AG08396 (cell line): ENCODE measurements at places on chromosomes 12 and 14.

- peak; percentile 84 for DNase-seq
Measured at GRCh38 chr14:100825713-100826331, at the start of gene MEG3. Gene MEG3, plus strand, starts transcription at chr14:100826118.

DNA sequence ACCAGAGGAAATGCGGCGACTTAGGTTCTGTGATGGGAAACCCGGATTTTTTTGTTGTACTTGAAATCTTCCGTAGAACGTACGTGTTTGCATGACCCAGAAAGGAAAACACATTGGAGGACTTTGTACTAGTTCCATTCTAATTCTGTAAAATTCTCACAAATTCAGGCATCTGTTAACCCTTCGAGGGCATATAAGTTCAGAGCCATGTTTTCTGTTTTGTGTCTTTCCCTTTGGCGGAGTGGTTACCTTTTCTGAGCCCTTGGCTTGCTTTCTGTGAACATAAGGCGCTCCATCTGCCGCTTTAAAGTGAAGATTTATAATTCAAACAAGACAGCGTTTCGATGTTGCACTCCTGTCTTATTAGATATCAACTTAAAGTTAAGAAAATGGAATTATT, 34.2 kb downstream of the BICD1 start:
- DNase-seq = no peak

DNA sequence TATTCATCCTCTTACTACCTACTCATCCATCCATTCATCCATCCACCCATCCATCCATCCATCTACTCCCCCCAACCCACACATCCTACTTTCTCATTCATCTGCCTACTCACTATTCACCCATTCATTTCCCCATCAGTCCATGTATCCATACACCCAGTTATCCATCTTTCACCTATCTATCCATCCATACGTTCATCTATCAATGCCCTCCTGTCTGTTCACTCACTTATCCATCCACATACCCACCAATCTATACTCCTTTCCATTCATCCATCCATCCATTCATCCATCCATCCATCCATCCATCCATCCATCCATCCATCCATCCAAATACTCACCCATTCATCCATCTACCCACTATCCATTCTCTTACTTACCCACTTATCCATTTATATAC, 117.8 kb upstream of the LHX5 start:
- DNase-seq = no peak

GRCh38 chr14:99537399-99537798, 56.2 kb downstream of the CCNK start:
- peak; percentile 86 for DNase-seq

- DNase-seq = no peak
Measured at GRCh38 chr14:65993996-65994395, 492.2 kb upstream of the CCDC196 start.

DNA sequence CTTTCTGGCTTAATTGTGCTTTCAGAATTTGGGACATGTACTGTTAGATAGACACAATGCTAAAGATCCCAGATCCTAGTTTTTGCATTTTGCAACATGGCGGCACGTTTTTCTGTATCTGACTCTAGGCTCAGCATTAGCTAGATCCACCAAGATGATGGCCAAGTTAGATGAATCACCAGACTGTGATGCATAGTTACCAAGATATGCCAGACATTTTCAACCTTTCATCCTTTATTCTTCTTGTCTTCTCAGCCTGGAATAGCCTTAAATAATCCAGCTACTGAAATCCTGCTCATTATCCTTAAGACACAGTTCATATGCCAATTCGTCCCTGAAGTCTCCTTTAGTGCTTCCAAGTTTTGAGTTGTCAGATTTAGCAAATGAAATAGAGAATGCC, 144.9 kb upstream of the CRY1 start:
- no peak for DNase-seq

GRCh38 chr14:68263563-68264259, 444.1 kb downstream of the RAD51B start:
- DNase-seq = no peak

DNA sequence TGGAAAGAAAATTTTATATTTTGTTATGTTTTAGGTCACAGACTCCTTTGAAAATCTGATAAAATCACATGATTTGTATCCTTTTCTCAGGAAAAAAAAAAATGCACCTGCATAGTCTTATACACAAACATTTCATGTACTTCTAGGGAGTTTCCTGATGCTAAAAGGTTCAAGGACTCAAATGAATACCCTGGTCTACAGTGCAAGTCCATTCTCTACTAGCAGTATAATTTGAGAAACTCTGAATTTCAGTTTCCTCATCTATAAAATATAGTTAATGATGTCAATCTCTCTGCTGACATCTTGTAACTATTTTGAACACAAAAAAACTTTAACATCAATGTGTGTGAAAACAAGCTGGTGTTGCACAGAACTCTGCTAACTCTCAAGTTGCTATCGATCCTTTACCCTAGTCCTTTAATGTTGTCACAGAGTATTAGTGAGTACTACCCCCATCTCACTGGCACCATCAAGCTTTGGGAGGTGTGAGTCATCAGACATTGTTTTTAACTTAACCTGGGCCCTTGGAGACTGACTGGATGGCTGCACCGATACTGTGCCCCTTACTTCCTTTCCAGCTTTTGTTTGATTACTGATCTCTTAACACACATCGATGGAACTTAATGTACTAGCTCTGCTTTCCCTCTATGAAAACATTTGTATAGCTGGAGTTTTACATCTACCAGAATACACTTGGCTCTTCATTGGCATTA, 251.9 kb upstream of the SOX5 start:
- DNase-seq = no peak

DNA sequence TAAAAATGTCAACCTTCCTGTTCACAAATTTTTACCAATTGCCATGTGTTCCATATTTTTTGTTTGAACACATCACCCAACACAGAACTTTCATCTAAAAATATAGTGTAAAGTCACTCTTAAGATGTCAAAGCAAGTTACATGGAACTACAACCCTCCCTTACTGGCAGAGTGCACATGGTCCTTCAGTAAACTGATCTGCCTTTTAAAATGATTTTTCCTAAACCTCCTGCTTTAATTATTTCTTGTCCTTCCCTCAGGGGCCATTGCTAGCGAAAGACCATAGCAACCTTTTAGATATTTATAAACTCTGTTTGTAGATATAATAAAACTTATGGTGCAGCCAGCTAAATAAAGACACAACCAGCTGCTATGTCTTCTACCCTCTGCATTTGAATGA, 255.2 kb upstream of the FAR2 start:
- DNase-seq = no peak

DNA sequence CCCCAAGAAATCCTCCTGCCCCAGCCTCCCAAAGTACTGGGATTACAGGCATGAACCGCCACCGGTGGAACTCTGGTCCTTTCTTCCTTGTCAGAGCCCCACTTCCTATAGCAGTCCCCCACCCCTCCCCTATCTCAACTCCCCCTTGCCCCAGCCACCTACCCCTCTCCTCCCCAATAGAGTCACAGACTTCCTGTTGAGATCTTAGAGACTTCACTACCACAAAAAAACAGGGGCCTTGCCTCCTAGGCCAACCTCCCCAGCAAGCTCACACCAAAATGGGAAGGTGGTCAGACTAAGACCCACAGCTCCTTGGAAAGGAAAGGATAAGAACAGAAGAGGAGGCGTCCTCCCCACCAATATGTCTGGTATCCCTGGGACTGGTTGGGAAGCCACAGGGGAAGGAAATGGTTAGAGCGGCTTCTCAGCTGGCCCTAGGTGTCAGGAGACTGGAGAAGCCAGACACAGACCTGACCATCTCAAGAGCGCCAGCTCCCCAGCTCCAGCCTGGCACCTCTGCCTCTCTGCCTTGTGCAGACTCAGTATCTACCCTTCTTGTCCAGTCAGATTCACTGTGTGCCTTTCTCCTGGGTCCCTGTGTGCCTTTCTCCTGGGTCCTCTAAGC, 8.5 kb downstream of the ITGB7 start:
- DNase-seq = no peak

GRCh38 chr14:37985826-37986470, 221.8 kb upstream of the SSTR1 start:
- peak; percentile 12 for DNase-seq

DNA sequence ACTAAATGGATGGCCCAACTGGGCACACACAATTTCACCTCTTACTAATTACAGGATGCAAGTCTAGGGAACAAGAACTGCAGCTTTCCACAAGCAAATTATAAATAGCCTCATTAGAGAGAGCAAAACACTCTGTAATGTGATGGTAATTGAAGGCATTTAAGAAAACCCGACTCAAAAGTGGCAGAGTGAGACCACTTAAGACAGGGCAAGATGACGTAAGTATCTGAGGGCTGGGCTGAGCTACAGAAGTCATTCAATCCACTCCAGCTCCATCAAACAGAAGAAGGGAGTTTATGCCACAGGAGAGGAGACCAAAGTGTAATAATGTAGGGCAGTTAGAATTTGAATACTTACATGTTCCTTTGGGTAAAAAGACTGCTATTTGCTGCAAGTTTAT, 90.3 kb downstream of the PRKAB1 start:
- no peak for DNase-seq

- DNase-seq = no peak
Measured at GRCh38 chr12:7787574-7788293, 1.5 kb upstream of the NANOG start.

GRCh38 chr14:100586403-100587085, 673 bp downstream of the BEGAIN start:
- no peak for DNase-seq

DNA sequence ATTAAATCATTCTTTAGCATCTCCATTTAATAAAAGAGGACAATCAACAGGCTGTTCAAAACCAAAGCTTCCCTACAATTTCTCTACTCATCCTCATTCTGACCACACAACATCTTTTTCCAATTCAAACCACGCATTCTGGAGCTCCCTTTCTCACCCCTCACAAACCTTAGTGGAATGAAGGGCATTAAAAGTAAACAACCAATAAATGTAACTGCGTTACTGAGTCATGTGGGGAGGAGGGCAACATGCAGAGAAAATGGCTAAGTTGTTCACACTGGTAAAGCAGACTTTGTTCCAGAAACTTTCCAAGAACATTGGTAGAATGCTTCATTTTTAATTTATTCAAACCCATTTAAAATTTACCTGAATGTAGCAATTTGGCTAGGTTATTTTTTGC, 19.6 kb downstream of the SOX5 start:
- DNase-seq = no peak

DNA sequence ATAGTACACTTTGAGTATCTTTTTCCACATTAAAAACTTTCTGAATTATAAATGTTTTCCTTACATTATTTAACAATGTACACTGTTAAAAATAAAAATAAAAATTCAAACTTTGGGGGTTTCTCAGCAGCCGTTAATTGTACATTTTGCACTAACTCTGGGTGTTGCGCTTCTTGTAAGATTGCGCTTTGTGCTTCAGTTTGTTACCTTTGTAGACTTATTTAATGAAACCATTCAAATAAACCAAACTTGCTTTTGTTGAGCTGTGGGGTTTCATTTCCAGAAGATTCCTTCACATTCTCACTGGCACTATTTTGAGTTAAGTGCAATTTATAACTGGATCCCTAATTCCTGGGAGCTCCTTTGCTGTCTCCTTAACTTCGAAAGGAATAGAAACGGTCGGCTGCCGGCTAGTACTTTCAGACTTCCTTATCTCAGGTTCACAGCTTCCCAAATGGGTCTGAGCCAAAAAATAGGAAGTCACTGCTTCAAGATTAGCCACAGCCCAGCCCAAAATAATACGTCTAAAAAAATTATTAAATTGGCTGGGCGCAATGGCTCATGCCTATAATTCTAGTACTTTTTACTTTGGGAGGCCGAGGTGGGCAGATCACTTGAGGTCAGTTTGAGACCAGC, 38.2 kb downstream of the RAD52 start:
- DNase-seq = no peak

DNA sequence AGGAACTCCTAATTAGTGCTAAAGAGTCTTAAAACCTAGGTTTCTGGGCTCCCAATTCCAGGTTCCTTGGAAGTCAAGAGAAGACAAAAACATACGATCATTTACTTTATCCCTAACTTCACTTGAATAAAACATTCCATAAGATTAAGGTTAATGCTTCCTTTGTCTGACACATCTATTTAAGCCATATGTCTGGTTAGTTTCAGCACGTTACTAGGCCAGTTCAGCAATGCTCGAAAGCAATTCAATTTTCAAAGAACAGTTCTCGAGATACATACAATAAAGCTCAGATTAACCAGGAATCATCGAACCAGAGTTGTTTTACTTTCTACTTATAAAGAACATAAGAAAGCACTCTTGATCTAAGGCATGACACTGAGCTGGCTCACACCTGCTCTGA, 68.0 kb upstream of the POC1B start:
- DNase-seq = no peak

GRCh38 chr12:11584221-11584855, 65.1 kb upstream of the ETV6 start:
- DNase-seq = no peak

DNA sequence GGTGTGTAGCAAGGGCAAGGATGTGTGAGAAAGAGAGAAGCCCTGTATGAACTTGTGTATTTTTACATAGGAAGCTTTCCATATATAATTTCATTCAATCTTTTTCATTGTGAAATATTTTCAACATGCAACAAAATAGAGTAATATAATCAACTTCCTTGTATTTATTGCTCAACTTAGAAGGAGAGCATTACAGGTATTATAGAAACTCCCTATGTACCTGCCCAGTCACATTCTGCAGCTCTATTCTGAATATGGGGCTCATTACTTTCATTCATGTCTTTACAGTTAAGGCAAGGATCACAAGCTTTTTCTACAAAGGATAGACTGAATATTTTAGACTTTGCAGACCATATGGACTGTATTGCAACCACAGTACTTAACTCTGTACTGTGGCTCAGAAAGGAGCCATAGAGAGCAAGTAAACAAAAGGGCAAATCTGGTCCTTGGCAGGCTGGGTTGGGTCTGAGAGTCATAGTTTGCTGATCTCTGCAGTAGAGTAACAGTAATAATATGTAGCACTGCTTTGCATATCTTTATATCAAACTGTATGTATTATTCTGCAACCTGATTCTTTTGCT, 11.3 kb downstream of the NR1H4 start:
- no peak for DNase-seq

DNA sequence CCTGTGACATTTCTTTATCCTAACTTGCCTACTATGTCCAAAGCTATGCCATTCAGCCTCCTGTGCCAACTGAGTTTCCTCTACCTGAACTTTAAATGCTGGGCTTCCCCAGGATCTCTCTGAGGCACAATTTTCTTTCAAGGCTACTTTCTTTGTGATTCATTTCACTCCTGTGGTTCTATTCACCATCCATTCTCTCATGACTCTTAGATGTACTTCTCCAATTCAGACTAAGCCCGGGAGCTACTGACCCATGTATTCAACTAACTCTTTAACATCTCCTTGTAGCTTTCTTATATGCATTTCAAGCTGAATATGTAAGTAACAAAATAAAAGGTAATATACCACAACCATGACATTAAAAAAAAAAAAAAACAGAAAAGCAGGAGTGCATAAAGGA, 738.9 kb upstream of the USP15 start:
- no peak for DNase-seq

- DNase-seq = no peak
Measured at GRCh38 chr12:102638777-102639176, 158.4 kb upstream of the IGF1 start.

GRCh38 chr12:102888511-102888910, 28.5 kb downstream of the PAH start:
- no peak for DNase-seq

- DNase-seq = no peak
Measured at GRCh38 chr12:84950971-84951546, 38.5 kb upstream of the SLC6A15 start.
